Suppressor macrophage (primary cell): ENCODE measurements at places on chromosomes 5 and 9.
A peak's percentile ranks its signal among the peaks of the same experiment; 100 is the strongest.

GRCh38 chr9:90137801-90138200 lies 504.8 kb downstream of the DIRAS2 start:
- DNase-seq, result no peak

DNA sequence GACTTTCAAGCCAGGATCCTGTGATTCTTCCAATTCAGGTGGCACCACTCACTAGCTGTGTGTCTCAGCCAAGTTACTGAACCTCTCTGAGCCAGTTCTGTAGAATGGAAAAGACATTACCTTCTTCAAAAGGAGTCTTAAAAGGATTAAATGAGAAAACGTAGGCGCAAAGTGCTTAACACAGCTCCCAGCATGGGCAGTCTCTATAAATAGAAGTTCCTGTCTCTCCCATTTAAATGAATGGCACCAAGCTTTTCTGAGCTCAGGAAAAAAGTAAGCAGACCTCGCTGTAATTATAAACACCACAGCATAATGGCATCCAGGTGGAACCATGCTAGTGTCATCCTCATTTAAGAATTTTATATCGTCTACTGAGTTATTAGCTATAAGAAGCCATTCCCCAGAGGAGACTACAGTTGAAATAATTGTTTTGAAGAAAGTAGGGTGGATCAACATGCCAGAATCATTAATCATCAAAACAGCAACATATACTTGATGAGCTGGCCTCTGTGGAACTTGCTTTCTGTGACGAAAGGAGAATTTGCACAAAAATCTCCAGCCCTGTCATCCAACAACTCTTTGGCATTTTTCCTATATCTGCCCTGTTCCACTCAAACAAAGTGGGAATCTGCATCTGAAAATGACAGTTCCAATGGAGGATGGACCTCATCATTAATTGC lies 188.9 kb downstream of the SPOCK1 start:
- DNase-seq, result no peak

DNA sequence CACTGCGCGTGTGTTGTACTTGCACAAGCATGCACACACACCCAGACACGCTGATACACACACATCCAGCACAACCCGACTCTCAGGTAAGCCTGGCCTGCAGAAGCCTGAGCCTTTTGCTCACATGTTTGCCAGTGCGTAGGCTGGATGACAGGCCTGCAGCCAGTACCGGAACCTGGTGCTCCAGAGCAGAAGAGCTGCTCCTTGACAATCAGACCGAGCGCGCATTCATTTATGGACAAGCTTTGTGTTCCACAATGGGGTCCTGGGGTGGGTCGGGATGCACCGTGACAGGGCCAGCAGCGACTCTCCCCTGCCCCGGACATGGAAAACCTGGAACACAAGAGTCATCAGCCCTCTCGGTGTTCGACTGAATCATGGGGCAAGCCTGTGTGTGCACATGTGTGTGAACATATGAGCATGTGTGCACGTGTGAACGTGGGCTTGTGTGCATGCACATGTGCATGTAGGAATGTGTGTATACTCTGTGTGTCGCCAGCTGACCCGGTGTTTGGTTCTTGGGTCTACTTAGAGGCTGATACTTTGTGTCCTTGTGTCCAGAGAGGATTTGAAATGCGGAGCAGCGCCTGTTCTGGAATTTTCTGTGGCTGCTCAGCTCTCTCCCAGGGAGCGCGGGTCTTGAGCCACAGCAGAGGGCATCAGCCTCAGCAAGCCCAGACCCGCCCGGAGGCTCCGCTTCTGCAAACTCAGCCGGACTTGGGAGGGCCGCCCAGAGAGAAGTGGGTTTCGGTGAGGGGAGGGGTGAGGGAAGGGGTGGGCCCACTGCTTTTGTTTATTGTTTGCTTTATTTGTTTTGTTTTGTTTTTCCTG lies 32.2 kb downstream of the IRX4 start:
- DNase-seq, result no peak

DNA sequence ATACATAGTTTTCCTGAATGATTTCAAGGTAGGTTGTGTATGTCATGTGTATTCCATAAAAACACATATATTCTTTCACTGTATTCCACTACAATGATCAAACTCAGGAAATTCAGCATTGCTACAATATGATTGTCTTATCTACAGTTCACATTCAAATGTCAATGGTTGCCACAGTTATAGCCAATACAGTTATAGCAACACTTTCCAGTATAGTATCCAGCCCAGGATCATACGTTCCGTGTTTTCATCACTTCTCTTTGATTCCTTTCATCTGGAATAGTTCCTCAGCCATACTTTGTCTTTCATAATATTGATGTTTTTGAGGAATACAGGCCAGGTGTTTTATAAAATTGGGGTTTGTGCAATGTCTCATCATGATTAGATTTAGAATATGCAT lies 9.5 kb downstream of the OR2S2 start:
- DNase-seq, result no peak

DNA sequence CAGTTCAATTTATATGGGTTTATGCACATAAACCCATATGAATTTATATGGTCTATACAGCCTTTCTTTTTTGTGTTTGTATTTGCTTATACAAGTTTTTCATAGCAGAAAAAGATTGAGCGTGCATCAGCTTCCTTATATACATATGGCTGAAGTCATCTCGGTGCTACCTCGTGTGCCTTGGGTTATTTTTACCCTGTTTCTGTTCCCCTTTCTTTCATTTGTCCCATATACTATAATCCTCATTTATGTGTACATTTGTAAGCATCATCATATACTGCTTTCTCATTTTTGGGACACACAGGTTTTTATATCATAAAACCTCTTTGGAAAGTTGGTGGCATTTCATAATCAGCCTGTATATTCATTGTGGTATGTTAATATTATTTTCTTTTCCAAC lies 107.8 kb upstream of the ADAMTSL1 start:
- DNase-seq, result peak; percentile 57

DNA sequence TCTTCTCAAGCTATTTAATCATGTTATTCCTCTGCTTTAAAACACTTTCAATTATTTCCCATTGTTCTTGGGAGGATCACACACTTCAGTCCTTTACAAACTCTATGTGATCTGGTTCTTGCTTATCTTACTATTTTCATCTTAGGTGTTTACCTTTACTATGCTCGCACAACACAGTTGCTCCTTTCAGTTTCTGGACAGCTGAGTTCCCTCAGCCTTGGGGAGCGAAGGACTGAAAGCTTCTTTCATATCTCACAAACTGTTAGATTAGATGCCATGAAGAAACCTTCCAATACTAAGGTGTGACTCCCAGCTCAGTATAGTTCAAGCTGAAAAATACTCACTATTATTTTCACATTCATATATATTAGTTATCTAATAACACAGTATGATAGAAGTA lies 117.9 kb downstream of the CDC42SE2 start:
- DNase-seq, result no peak

DNA sequence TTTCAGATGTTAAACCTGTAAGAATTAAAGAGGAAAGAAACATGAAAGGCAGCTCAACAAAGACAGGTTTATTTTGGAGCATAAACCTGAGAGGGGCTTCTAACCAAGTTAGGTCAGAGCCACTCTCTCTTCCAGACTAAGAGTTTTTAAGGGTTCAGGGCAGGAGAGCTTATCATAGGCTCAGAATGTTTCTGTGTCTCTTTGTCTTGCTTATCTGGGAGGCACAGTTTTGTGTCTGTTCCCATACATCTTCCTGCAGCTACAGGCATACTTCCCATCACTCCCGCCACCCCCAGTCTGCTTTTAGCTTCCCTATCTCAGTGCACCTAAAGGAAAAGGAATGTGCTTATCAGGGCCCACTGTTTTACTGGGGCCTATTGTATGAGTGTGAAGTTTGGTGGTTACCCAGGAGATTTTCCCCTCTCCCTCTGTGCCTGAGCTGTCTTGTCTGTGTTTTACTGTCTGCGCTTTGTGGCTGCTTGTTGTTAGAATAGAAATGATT lies 21.9 kb downstream of the CD14 start:
- DNase-seq, result peak; percentile 58

DNA sequence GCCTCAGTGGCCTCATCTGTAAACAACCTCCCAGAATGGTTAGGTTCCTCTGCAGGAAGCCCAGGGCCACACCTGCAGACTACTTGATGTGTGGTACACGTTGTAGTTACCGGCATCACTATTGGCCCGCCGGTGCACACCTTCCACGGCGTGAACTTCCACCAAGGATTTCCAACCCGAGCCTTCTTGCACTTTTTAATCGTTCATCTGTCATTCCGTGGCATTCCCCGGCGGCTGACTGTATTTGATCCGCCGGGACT lies 5.3 kb upstream of the TRIM41 start:
- no peak for DNase-seq

- DNase-seq, result no peak
These were observed 198.1 kb downstream of the CSNK1G3 start for GRCh38 chr5:123710031-123710430.

GRCh38 chr9:5578018-5578697 lies 50.7 kb upstream of the RIC1 start:
- DNase-seq, result no peak

DNA sequence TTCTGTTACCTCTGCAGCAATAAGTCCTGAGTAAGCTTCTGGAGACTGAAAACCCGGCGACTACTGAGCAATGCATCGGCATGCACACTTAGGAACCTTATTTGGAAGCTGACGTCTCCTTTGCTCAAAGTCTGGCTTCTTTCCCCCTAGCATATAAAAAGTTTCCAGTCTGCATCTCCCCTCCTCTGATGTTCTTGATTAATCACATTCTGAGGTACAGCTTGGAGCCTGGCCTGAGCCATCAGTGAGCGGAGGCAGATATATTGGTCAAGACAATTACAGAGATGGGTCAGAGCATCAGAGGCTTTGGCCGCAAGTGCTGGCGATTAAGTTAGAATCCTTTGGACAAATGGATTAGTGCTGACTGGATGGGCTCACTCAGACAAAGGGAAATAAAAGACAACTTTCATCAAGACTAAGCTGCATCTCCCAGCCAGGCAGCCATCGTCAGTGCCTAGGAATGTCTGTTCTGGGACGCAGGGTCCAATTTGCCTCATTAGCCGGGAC lies 140.7 kb downstream of the MTX3 start:
- DNase-seq, result no peak

DNA sequence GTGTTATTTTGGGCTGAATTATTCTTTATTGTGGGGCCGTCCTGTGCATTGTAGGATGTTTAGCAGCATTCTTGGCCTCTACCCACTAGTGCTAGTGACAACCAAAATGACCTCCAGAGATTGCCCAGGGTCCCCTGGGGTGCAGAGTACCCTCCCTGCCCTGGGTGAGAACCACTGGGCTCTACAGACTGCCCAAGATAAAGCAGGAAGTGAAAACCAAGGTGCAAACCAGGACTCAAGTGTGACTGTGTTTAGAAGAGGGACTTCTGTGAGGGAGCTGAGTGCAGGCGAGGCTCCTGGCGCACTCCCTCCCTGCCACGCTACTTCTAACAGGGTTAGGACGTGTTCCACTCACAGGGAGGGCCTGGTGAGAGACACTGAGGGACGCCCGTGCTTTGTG lies 41.6 kb downstream of the USP20 start:
- no peak for DNase-seq

DNA sequence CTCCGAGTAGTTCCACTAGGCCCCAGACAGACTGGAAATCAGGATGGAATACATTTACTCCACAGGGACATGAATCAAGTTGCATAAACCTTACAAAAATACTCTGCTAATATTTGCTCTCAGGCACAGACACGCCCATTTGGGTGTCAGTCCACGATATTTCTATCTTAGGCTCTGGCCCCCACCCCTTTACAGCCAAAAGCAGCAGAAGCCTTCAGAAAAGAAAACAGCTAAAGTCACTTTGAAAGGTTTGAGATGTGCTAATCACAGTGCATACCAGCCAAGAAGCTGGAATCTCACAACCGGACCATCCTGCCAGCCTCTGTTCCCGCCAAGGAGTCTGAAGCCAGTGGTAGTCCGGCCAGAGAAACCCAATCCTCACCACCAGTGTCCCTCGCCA lies 22.6 kb downstream of the PTPN3 start:
- DNase-seq, result no peak

- DNase-seq, result no peak
These were observed 120.5 kb upstream of the MAST4 start for GRCh38 chr5:66475731-66476130.

- DNase-seq, result no peak
These were observed 254.6 kb upstream of the PIK3R1 start for GRCh38 chr5:67960939-67961338.
